Anterior cingulate cortex (tissue), 58 donors: ENCODE measurements at places on chromosomes 5 and 9.

- DNase-seq = no peak
Observed at GRCh38 chr5:130198927-130199326, 294.7 kb downstream of the CHSY3 start.

DNA sequence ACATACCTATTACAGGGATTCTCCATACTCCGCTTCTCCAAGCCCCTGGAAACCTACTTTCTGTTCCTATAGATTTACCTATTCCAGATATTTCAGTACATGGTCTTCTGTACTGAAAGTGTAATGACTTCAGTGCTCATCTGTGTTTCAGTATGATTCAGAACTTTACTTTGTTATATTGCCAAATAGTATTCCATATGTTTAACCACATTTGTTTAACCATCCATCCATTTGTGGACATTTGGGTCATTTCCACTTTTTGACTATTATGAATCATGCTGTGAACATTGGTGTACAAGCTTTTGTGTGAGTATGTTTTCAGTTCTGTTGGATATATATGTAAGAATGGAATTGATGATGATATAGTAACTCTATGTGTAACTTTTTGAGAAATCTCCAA is 188.9 kb downstream of the PDZD2 start:
- no peak for DNase-seq

GRCh38 chr9:117744369-117744768 is 40.2 kb downstream of the TLR4 start:
- no peak for DNase-seq

GRCh38 chr9:13446286-13446937 is 166.9 kb upstream of the MPDZ start:
- DNase-seq = no peak

DNA sequence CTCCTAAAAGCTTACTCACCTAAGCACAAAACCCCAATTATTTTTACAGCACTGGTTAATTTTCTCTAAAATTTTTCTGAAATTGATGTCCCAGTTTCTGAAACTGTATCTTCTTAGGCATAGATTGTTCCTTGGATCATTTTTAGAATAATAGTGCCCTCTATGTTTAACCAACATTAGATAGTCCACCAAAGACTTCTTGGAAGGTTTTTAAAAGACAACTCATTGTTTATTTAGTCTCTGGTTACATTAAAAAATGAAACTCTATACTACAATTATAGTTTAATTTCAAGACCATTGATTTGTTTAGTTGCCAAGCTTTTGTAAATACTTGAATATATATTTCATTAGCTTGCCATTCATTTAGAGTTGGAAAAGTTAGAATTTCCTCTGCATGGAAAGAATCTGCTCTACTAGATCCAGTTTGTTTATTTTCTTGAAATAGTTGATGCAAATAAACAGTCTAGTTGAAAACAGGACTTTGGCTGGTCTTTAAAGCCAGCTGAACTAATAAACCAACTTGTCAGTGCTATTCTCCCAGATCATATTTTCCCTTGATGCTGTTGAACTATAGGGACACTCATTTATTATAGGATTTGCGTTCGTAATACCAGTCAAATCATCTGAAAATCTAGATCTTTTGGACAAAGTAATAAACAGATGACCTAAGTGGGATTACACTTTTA is 990.5 kb downstream of the TLE1 start:
- no peak for DNase-seq

- DNase-seq = no peak
Observed at GRCh38 chr9:19630760-19631159, 158.1 kb downstream of the SLC24A2 start.

DNA sequence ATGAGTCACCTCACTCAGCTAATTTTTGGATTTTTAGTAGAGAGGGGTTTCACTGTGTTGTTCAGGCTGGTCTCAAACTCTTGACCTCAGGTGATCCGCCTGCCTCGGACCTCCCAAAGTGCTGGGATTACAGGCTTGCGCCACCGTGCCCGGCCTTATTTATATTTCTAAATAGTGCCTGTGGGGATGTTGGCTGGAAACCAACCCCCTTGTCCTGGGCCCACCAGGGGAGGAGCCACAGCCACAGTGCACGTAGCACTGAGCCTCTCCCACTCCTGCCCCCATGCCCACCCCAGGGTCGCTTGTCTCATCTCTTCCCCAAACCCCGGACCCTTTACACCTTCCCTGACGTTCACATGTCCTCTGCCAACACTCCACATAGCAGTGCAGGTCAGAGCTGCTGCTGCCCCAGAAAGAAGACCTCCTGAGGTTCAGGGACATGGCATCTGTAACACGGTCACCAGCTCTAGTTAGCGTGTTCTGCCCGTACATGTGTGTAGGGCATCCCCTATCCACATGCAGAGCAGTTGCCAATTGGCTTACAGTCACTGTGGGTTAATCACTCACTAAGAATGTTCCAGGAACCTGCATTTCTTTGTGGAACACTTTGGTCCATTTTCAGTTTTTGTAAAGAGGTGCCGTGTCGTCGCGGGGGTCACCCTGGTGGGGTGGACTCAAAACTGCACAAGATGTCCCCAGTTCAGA is 10.2 kb upstream of the MRPS2 start:
- no peak for DNase-seq

DNA sequence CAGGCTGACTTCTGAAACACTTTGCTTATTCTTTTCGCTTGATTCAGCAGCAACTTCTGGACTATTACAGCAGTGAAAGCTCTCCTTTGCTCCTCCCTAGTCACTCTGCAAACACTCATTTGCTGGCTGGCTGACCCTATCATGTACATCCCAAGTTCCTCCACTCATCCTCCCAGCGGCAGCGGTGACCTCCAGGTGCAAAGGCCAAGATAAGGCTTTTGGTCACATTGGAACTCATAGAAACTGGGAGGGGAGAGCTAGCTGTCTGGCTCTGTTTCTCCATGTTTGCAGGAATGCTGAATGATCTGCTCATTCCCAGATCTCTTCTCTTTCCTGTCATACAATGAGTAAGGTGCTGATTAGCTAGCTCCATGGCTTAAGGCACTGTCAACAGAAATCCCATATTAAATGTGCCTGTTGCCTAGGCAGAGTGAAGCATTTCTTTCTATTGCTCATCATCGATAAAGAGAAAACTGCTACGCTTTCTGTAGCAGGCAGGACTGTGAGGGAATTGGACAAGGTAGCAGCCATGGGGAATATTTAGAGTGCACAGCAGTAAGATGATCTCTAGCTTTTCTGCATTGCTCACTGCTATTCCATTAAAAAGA is 250.5 kb upstream of the PDE4D start:
- DNase-seq = no peak

GRCh38 chr9:4904322-4905134 is 80.5 kb upstream of the JAK2 start:
- DNase-seq = no peak

DNA sequence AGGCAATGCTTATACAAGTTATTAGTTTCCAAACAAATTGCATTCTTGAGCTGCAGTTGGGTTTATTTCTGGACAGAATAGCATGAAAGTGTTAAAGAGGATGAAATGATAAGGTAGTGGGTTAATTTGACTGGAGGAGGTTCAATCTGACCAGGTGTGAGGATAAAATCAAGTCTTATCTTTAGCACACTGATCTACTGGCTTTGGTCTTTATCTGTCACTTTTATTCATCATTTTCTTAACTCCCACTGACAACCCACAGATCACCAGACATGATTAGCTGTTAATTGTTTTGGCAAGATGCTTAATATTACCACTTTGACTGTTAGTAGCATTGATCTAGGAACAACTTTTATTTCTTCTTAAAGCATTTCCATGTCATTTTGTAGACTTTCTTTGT is 74.4 kb upstream of the CNTLN start:
- DNase-seq = no peak

GRCh38 chr5:4124221-4124970 is 528.8 kb downstream of the IRX1 start:
- DNase-seq = no peak

- no peak for DNase-seq
Observed at GRCh38 chr9:134186471-134187109, 22.2 kb upstream of the RNU6ATAC start.

- no peak for DNase-seq
Observed at GRCh38 chr9:9912459-9912858, 700.3 kb downstream of the PTPRD start.
